Cortex of kidney (tissue), 1 donor: ENCODE measurements at places on chromosomes 16 and 17.

DNA sequence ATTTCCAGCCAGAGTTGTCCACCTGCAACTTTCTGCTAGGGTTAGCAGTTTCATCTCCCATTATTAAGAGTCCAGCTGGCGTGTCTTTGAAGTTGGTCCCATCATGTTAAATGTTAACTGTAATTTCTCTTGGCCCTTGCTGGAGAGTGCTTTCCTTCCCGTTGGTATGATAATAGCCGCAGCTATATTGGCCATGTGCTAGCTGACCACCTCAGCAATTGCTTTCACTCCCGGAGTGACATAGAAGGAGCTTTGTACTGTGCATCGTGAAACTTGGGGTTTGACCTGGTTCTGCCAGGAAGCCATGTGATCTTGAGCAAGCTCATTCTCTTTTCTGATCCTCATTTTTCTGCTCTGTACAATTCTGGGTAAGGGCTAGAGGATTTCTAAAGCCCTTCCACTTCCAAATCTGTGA lies 81.0 kb upstream of the TBX2 start:
- no peak for DNase-seq

DNA sequence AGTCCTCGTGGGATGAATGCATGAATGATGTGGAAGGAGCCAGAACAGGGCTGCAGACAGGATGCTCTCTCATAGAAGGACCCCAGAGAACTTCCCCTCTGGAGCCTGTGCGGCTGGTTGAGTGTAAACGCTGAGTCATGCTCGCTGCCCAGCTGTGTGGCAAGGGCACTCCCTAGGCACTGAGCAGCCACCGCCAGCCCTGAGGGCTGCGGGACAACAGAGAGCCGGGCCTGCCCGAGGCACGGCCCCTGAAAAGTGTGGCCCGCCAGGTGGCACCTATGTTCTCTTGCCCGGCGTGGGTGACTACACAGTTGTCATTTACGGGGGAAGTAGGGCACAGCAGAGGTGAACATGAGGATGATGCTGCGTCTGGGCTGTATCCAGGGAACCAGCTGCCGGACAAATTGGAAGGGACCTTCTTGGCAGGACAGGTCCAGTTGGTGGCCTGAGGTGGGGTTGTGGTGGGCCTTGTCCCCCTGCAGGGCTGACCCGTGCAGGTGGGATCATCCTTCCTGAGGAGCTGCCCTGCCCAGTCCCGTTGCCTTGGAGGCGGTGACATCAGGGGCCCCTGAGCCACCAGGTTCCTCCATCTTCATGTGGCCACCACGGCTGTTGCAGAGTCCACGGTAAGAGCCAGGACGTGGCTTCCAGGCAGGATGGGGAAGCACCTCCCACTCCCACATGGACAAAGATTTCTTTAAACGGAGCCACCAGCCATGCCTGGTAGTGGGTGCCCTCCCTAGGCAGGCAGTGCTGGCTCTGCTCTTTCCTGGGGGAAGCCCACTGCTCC lies 94.8 kb upstream of the CBX4 start:
- DNase-seq, result no peak

- DNase-seq, result no peak
Measured at GRCh38 chr16:60739737-60740683, 1296.2 kb downstream of the CDH8 start.

GRCh38 chr17:79624718-79625478 lies 14.0 kb upstream of the RBFOX3 start:
- no peak for DNase-seq

DNA sequence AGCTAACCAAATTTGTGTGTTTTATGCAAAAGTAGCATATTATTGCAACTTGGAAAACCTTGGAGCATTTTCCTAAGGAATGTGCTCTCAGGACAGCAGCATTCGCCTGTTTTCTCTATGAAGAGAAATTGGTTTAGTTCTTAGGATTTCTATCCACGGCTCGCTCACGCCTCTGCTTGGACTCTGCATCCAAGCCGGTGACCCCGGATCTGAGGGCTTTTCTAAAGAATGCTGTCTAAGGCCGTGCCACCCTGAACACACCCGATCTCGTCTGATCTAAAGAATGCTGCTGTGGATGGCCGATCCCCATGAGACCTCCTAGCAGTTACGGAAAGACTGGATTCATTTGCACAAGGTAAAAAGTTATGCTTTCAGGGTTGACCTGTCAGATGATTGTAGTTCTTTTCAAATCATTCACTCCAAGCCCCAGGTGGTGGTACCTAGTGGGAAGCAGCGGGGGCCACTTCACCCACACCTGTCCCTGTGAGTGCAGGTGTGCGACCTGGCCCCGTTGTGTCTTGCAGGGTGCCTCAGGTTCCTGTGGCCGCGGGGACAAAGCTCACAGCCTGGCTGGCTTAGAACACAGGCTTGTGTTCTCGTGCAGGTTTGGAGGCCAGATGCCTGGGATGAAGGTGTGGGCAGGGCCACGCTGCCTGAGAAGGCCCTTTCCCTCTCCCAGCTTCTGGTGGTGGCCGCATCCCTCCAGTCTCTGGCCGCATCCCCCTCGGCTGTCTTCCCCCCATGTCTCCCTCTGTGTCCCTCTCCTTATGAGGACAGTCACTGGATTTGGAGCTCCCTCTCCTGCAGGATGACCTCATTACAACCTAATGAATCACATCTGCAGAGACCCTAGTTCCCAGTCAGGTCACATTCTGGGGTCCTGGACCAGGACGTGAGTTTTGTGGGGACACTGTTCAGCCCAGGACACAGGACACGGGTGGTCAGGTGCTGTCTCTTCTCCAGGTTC lies 71.1 kb downstream of the BANP start:
- DNase-seq, result no peak

GRCh38 chr17:59149841-59150511 lies 5.0 kb downstream of the SKA2 start:
- DNase-seq, result no peak

GRCh38 chr17:16255481-16255921 lies 38.5 kb downstream of the PIGL start:
- DNase-seq, result no peak
